ENCODE measurements at places on chromosomes 11 and 22.
A peak's percentile ranks its signal among the peaks of the same experiment; 100 is the strongest.

DNA sequence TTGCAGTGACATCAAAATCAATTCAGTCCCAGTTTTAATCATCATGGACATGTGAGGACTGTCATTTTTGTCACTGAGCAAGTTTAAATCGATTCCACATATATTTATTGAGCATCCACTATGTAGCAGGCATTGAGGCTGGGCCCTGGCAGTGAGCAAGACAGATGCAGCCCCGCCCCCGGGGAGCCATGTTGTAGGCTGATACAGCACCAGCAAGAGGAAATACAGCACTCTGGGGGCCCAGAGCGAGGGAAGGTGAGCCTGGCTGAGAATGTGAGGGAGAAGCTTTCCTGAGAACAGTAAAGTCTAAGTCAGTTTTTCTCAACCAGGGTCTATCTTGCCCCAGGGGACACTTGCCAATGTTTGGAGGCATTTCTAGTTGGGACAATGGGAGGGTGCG is 108.6 kb upstream of the ASPHD2 start:
- DNase-seq: no peak

- no peak for DNase-seq
Observed at GRCh38 chr22:48490500-48491411, 1336.9 kb downstream of the BRD1 start.

DNA sequence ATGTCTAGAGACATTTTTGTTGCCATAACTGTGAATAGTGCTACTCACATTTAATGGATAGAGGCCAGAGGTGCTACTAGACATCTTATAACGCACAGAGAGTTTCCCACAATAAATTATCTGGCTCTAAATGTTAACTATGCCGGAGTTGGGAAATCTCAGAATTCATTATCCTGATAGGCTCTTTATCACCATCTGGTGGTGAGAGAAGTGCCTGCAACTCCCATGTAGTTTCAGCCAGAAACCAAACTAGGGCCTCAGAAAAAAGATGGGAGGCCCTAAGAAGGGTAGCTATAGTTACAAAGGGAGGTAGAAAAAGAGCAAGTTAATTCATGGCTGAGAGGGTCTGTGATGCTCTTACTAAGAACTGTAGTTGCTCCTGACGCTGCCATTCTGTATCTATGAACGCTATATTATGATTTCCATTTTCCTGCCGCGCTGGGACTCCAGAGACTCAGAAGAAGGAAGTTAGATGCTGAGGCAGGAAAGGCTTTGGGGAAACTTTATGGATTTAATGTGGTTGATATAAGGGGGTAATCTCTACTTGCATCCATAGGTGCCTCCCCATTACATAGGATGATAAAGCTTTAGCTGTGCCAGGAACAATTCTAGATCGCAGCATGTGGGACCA is 22.9 kb upstream of the MRPL17 start:
- DNase-seq: peak; percentile 19

- DNase-seq: no peak
Observed at GRCh38 chr11:92224407-92225124, at the start of gene FAT3. Gene FAT3 (plus strand): TSS chr11:92224818. CDS start chr11:92352113, 127,295 bp downstream.

DNA sequence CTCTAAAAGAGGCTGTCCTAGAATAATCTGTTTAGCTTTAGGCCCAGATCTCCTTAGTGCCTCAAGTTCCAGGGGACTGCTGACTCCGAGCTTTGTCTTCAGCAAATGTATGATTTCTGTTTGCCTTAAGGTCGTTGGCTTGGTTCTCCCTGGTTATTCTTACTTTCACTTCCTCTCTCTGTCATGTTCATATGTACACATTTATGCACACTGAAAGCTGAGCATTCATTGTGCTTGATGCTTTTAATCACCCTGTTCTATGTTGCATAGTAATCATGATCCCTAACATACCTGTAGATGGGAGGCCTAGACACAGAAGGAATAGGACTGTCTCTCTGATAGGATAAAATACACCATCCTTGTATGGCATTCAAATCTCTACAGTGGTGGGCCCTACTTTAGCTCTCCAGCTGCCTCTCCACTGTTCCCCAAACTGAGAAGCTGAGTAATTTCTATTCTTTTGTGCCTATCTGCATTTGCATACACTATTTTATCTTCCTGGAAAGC is 7.2 kb downstream of the PPFIBP2 start:
- DNase-seq: no peak

GRCh38 chr22:24107661-24108060 is 73.6 kb upstream of the SUSD2 start:
- no peak for DNase-seq

DNA sequence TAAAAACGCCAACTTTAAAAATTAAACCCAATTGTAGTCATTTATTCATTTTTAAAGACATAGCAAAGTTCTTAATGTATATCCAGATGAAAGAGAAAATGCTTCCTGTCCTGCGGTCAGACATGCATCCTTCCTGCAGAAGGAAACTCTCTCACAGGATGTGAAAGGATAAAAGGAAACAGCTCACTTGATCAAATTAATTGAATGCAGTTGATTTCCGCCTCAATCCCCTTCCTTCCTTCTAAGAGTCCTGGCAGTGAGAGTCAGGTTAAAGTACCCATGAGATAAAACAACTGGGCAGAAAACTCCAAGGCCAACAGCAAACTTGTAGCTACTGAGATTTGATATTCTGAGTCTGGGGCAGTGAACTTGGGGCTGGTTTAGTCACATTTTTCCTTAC is 38.5 kb downstream of the CWC15 start:
- no peak for DNase-seq

- no peak for DNase-seq
Observed at GRCh38 chr11:68214173-68215086, 1.3 kb upstream of the KMT5B start.

- no peak for DNase-seq
Observed at GRCh38 chr11:123718063-123718462, 23.4 kb downstream of the ZNF202 start.

DNA sequence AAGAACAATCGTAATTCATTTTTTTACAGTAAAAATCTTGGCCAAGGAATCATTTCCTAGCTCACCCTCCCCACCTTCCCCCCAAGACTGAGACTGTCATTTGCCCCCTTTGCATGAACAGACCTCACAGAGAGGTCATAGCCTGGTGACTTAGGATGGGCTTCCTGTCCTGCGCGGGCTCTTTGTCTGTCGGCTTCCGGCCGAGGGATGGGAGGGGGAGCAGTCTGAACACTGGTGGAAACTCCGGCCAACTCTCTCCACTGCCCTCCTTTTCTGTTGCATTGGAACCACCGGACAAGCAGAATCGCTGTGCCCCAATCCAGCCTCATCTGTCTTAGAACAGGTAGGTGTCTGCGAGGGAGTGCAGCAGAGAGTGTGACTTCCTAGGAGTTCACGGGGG is 41.7 kb downstream of the TEAD1 start:
- no peak for DNase-seq

DNA sequence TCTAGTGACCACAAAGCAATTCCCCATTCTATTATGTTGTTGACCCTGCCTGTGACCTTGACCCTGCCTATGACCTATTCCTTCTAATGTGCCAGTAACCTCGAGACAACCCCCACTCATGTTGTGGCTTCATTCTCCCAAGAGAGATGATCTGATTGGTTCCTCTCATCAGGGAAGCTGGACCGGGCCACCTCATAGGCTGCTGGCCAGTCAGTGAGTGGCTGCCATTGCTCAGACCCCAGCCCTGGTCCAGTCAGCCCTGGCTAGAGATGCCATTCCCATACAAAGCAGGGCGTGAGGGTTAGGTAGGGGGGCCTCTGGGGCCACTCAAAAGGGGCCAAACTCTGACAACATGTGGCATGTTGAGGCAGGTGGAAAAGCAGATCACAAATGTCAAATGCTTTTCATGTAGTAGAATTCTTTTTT is 11.9 kb downstream of the SLC29A2 start:
- DNase-seq: no peak

- no peak for DNase-seq
Observed at GRCh38 chr11:121841487-121842191, 274.4 kb downstream of the BLID start.

GRCh38 chr11:97703851-97704250 is 1314.0 kb downstream of the JRKL start:
- DNase-seq: no peak

GRCh38 chr11:69039501-69039900 is 9.2 kb upstream of the TPCN2 start:
- no peak for DNase-seq

DNA sequence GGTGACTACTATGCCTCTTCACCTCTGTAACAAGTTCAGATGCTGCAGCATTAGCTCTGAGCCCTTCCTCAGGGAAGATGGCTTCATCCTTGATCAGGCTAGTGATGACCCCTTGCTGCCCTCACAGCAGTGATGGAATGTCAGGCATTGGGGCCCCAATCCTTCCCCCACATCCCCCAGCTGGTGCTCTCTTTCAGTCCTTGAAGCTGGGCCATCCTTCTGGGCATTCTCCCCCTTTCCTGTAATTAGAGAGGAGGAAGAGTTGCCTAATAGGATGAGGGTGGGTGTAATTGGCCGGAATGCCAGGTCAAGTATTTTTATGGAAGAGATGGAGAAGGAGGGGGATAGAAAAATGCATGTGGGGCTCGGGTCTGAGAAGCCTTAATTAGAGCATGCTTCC is 62.6 kb downstream of the TRAF6 start:
- DNase-seq: no peak

GRCh38 chr11:129992161-129992944 is 10.3 kb downstream of the PRDM10 start:
- DNase-seq: peak; percentile 13

DNA sequence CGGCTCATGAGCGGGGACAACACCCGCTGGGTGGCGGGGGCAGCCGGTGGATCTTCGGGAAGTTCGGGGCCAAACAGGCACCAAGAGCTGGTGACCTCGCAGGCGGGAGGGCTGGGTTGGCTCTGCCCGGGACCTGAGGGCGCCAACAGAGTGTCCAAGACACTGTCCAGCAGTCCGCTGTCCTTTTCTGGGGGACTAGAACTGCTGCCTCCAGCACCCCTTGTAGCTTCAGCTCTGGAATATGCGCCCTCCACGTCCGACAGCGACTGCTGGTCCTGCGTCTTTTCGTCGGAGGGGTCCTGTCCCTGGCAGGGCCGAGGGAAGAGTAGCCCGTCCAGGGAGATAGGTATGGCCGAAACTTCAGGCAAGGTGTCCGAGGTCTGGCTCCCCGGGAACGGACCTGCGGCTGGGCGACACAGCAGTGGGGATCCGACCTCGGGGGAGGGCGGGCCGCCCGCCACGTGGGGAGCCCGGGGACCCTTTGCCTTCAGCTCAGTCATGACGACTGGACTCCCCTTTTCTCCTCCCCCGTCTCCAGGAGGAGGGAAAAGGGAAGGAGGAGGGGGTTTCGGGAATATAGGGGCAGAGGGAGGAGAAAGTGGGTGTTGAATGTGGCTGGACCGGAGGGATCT is 926 bp downstream of the PGR start:
- DNase-seq: no peak

- no peak for DNase-seq
Observed at GRCh38 chr11:34478845-34479663, 34.5 kb downstream of the ELF5 start.

GRCh38 chr11:36699271-36699670 is 101.2 kb upstream of the RAG2 start:
- no peak for DNase-seq

DNA sequence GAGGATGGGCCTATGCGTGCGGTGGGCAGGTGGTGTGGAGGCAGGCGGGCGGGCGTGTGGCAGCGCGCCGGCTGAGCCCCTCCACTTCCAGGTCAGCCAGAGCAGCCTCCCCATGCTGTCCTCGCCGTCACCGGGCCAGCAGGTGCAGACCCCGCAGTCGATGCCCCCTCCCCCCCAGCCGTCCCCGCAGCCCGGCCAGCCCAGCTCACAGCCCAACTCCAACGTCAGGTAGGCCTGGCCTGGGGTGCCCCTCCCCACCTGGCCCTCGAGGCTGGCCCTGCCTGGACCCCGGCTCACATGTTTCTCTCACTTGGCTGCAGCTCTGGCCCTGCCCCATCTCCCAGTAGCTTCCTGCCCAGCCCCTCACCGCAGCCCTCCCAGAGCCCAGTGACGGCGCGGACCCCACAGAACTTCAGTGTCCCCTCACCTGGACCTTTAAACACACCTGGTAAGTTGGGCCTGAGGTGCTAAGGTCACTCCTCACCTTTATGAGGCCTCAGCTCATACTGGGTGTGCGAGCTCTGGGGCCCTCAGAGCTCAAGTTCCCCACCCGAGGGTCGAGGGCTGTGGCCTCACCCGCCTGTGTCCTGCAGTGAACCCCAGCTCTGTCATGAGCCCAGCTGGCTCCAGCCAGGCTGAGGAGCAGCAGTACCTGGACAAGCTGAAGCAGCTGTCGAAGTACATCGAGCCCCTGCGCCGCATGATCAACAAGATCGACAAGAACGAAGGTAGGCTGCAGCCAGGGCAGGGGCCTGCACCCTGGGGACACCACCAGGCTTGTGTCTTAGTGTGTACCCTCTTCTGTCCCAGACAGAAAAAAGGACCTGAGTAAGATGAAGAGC is 75.3 kb downstream of the MED15 start:
- no peak for DNase-seq

DNA sequence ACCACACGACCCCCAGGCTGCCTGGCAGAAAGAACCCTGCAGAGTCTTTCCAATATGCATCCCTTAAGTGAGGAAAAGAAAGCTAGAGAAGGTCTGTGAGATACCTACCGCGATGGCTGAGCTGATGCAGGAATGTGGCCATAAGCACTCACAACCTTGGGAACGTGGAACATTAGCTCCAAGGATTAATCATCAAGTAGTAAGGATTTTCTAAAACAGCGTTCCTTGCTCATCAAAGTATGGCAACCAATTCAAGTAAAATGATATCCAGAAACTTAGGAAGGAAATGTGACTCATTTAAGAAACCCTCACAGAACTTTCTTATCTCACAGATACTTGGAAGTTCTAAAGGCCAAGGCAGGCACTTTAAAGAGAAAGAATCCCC is 12.8 kb downstream of the PACSIN2 start:
- no peak for DNase-seq

- peak; percentile 15 for DNase-seq
Observed at GRCh38 chr11:75100314-75100713, 3.6 kb upstream of the OR2AT4 start.

DNA sequence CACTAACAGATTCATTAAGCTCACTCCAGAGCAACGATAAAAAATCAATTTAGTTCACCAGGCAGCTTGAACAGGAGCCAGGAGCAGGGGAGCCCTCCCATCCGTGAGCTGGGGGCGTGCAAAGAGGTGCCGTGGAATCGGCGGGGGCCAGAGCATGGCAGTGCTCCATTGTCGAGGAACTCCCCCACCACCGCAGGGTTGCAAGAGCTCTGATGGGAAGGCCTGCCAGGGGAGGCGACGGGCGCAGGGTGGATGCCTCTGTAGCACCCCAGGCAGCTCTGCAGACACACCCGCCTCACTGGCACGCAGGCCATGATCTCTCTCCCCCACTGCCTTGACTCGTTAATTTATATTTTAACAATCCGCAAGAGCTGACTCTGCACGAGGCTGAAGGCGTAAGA is 433.2 kb downstream of the MIAT start:
- DNase-seq: no peak

DNA sequence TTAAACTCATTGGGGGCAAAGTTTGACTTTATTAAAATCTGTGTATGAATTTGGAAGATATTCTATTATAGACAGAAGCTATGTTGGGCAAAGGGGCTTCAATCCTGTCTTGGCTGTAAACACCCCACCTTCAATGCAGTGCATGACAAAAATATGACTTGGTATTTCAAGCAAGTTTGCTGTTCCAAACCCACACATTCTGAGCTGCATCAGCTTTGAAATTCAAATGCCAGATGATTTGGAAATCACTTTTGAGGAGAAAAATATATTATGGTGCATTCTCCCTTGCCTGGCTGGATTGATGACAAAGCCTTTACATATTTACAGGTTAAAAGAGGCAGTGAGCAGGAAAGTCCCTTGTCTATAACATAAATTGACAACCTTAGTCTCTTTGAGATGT is 760.0 kb downstream of the NELL1 start:
- DNase-seq: no peak
